ENCODE measurements at places on chromosomes 3 and 15. TPM values are rescaled to one million over a fixed set of nuclear protein-coding genes. Genes with fewer than 3 reads are reported as not detected.

Gene FGD5
- not detected for total RNA-seq

Gene PAQR9
- not detected for total RNA-seq

Gene CDCP1
- total RNA-seq: 0.96 TPM

Gene KLF15
- total RNA-seq: 0.11 TPM

Gene SST
- not detected for total RNA-seq

Gene DAPK2
- 5.5 TPM for total RNA-seq

Gene GP9
- not detected for total RNA-seq

- no peak for DNase-seq
Observed at GRCh38 chr3:127387119-127387518, 99.3 kb upstream of the PRR20G start.

DNA sequence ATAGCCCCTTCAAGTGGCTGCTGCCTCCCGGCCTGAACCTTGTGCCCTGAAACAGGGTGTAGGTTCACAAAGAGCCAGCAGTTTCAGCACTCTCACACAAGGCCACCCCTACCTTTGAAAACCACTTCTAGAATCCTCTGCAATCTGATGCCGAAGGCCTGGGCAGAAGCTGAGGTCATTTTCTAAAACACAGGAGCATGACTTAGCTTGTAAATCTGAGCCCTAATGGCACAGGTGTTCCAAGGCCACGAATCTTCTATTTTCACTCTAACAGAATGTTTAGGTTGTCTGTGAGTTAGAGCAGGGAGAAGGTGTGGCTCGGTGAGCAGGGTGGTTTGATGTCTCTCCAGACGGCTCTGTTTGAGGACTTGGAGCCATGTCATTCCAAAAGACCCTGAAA lies 62.3 kb downstream of the SYNM start:
- DNase-seq: no peak

DNA sequence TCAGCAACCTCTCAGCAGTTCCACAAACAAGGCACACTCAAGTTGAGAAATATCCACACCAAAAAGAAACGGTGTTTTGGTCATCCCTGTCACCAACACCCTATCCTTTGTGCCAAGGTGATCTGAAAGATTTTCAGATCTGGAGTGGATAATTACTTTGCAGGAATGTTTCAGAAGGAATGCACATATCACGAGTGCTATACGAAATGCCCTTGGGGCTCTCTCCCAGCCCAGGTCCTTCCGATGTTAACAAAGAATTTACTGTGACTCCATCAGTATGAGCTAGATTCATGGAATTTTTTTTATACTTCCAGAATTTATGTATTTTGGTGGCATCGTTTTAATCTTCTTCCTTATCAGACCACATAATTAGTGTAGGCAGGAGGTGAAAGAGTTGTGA lies 105.0 kb downstream of the GRM7 start:
- no peak for DNase-seq

- DNase-seq: no peak
Observed at GRCh38 chr3:24828551-24828950, 333.9 kb upstream of the THRB start.

DNA sequence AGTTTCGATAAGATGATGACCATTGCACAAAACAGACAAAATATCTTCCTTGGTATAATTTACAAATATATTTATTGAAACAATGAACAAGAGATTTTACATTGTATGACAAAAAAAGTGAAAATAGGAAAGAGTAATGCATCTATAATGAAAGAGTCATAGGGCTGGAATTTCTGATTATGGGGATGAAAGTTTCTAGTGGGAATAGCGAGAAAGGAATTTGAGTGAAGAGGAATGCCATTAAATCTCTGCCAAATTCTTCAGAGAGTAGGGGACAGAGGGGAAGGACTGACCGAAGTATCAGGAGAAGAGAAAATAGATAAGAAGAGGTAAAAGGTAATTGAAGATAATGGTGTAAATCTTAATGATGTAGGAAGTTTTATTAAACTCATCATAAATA lies 125.4 kb downstream of the VGLL3 start:
- no peak for DNase-seq

DNA sequence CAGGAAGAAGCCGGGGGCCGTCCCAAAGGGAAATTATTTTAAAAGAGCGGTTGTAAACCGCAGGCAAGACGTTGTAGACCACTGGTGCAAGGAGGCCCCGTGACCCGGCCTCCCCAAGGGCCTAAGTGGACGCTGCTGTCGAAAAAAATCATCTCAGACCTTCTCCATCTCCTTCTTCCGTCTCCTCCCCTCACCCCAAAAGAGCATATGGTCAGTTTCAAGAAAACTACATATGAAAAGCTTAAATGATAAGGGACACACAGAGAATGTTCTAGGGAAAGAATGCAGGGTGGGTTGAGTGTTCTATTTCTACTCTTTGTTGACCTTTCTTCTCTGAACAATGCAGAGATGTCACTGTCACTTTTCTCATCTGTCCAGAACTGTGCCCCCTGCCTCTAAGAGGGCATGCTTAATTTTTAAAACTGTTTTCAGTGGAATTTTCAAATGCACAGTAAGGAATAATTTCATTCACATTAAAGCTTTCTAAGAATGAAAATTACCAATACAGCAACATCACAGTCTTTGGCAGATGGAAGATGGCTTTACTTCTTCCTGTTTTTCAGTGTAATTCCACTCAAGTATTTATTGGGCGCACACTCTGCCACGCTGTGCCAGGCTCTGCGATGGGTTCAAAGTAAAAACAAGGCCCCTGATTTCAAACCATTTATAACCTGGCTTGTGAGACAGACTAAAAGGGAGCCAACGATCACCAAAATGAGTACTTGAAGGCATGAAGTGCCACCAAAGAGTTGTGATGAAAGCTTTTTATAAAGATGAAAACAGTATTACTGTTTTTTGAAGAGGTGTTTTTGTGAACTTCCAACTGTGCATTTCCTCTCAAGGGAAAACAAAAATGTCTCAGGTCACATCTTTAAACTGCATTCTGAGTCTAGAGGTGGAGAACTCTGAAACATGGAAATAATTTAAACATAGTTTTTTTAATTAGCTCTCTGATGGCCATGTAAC lies 891 bp upstream of the TOP2B start:
- DNase-seq: no peak

DNA sequence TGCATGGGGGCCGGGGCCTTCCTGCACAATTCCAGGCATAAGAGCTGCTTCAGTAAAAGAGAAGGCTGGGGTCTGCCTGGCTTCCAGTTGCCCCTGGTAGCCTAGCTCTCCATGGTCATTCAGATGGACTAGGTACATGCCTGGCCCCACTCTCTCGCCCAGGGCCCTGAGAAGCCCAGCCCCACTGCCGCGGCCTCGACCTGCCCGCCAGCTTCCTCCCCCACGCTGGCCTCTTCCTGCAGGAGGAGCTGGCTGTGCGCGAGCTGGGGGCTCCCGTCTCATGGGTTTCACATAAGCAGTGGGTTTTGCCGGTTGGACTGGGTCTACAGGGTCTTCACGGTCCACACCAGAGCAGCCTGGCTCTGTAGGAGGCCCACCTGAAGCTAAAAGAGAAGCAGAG lies 3.6 kb downstream of the PRR20G start:
- no peak for DNase-seq

- DNase-seq: no peak
Observed at GRCh38 chr15:31476236-31476810, 149.7 kb downstream of the KLF13 start.

GRCh38 chr3:47355010-47355409 lies 25.8 kb upstream of the PTPN23 start:
- no peak for DNase-seq

GRCh38 chr15:29056839-29057450 lies 171.2 kb downstream of the APBA2 start:
- DNase-seq: no peak

Data from CD8-positive, alpha-beta memory T cell (primary cell).